ENCODE measurements at places on chromosomes 5 and 9. TPM values are rescaled to one million over a fixed set of nuclear protein-coding genes. Genes with fewer than 3 reads are reported as not detected.

The ADAMTS16 gene
- 32.7 TPM for total RNA-seq

The SLC45A2 gene
- total RNA-seq: not detected

The EGR1 gene
- 72.7 TPM for total RNA-seq

The BNC2 gene
- 197 TPM for total RNA-seq

The CXCL14 gene
- 0.58 TPM for total RNA-seq

The N4BP3 gene
- total RNA-seq: 0.40 TPM

The GPX8 gene
- total RNA-seq: 29.5 TPM

The SNX30 gene
- total RNA-seq: 11.5 TPM

The TMEM174 gene
- total RNA-seq: not detected

The PCDHA1 gene
- total RNA-seq: not detected

The C9 gene
- not detected for total RNA-seq

The CENPH gene
- 4.2 TPM for total RNA-seq

The ARL14EPL gene
- total RNA-seq: not detected

The CTXN3 gene
- total RNA-seq: not detected

The CCDC183 gene
- 7.2 TPM for total RNA-seq

The SOHLH1 gene
- total RNA-seq: not detected

The CBY3 gene
- not detected for total RNA-seq

The LHX6 gene
- 1.7 TPM for total RNA-seq

The IL9 gene
- total RNA-seq: not detected

The NR5A1 gene
- 54.7 TPM for total RNA-seq

The KCNN2 gene
- 0.48 TPM for total RNA-seq

The ADRA1B gene
- 5.5 TPM for total RNA-seq

The BTNL9 gene
- total RNA-seq: 16.9 TPM

The OR13C5 gene
- not detected for total RNA-seq

The SGCD gene
- 5.3 TPM for total RNA-seq

The FABP6 gene
- 1.00 TPM for total RNA-seq

The BHMT2 gene
- 9.8 TPM for total RNA-seq

The ADAMTS12 gene
- 2.9 TPM for total RNA-seq

The TRPM6 gene
- 0.53 TPM for total RNA-seq

The OTULIN gene
- total RNA-seq: 21.1 TPM

The LPAR1 gene
- total RNA-seq: 26.4 TPM

The GLRA1 gene
- total RNA-seq: not detected

The SARDH gene
- 3.3 TPM for total RNA-seq

The C5orf52 gene
- not detected for total RNA-seq

The CRHBP gene
- 0.57 TPM for total RNA-seq

The OR1K1 gene
- total RNA-seq: not detected

The TDRD7 gene
- total RNA-seq: 11.1 TPM

The GFRA3 gene
- total RNA-seq: 0.38 TPM

Data from ovary (tissue), 10 donors.